ENCODE measurements at places on chromosomes 5 and 9.

GRCh38 chr5:146176805-146177204 lies 5.6 kb downstream of the LARS1 start:
- no peak for DNase-seq

DNA sequence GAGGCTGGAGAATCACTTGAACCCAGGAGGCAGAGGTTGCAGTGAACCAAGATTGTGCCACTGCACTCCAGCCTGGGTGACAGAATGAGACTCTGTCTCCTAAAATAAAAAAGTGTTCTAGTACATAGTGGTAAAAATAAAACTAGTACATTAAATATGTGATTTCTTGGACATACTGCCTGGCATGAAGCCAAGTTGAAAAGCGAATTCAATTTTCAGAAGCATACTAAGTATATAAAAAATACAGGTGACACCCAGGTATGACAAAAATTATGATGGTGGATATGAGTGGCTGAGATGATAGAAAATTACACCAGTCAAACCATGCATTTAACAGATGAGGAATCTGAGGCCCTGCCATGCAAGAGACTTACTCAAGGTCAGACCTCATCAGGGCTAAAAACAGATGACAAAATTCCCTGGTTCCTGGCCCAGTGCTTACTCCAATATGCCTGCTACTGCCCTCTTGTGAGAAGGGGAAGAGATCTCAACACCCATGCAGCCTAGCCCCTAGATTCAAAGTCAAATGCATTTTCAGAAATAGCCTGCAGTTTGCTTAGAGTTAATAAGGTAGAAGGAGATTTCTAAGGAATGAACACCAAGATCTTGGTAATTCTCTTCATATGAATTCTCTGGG lies 46.6 kb upstream of the GNPDA1 start:
- DNase-seq, result no peak

GRCh38 chr9:31821583-31821982 lies 562.9 kb upstream of the ACO1 start:
- no peak for DNase-seq

DNA sequence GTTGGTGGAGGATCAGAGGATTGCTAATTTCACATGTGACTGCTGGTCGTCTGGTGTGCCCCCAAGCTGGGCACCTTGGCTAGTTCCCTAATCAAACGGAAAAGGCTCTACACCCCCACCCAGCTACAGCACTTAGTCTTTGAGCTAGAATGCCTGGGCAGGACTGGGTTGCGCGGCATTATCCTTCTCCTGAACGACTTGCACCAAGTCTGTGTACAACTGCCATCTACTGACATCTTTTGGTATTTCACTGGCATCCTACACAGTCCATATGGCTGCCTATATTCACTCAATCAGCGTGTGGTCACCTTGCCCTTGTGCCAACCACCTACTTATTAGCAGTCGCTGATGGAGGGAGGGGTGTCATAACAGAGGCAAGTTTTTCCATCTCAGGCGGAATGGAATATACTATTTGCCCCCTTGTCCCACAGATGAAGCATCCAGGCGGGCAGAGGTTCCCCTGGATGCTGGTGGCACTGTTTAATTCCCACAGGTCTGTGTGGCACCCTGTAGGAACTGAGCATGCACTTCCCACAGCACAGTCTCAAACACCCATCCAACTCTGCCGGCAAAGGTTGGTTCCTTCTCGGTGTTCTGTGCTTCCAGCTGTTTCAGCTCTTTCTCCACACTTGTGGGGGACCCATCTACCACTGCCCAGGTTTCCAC lies 150.1 kb downstream of the OSTF1 start:
- DNase-seq, result peak; percentile 58

DNA sequence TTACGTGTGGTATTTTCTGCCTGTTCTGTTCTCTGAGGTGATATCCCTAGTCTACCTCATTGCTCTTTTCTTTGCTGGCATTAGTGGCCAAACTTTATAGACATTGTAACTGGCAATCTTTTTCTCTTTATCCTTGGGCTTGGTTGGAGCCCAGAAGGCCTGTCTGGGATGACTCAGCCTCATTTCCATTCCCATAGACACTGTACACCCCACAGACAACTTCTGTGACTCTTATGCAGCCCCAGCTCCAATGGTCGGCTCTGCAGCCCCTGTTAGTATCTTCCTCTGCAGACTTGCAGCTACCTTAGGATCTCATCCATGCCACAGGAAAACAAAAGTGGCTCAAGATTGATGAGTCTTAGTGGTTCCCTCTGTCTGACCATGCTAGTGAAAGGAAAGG lies 79.8 kb downstream of the CFAP95 start:
- no peak for DNase-seq

GRCh38 chr9:134360897-134361296 lies 34.6 kb downstream of the RXRA start:
- no peak for DNase-seq

GRCh38 chr5:132465059-132465707 lies 25.4 kb downstream of the IRF1 start:
- peak; percentile 28 for DNase-seq

GRCh38 chr9:134214766-134215419 lies 50.5 kb upstream of the RNU6ATAC start:
- no peak for DNase-seq

Measured in tongue (tissue), 3 donors.